ENCODE measurements at places on chromosomes 6 and 20.

DNA sequence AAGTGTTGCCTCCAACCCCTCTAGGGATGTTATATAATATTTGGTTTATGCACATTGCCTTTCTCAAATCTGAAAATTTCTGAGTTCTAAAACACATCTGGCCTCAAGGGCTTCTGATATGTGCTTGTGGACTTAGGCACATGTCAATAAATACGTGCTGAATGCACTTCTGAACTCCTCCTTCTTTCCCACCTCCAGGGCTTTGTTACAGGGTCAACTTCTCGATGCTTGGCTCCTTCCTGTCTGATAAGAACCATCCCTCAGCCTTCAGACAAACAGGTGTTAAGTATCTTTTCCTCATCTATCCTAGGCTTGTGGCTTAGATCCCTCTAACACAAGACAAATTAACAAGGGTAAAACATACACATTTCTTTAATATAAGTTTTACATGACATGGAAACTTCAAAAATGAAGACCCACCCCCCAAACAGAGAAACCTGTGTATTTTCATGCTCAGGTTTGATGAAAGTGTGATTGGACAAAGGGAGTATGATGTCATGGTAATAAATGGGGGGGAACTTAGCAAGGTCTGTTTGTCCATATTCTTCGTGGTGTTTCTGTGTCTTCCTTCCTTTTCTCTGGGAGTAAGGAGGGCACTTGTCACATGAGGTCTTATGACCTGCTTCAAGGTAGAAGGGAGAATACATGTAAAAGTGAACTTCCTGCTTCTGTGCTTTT lies 326.9 kb downstream of the CD83 start:
- no peak for DNase-seq

- DNase-seq: no peak
Measured at GRCh38 chr20:24777746-24778145, 171.3 kb upstream of the CST7 start.

GRCh38 chr20:19824861-19825260 lies 66.8 kb downstream of the RIN2 start:
- no peak for DNase-seq

DNA sequence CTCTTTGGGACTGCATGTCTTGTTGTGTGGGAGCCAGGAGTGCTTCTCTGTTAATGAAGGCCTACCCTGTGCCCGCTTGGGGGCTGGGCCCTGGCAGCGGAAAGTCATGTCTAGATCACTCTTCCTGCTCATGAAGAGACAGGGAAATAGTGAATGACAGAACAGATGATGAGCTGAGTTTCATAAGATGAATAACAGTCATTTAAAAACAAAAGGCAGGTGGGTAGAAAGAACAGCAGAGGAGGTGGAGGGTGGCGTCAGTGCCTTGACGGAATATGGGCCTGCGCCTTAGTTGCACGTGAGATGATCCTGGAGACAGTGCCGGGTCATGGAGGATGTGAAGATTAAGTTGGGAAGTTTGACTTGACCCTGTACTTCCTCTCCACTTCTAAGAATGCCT lies 85.5 kb downstream of the ARID1B start:
- DNase-seq: no peak

DNA sequence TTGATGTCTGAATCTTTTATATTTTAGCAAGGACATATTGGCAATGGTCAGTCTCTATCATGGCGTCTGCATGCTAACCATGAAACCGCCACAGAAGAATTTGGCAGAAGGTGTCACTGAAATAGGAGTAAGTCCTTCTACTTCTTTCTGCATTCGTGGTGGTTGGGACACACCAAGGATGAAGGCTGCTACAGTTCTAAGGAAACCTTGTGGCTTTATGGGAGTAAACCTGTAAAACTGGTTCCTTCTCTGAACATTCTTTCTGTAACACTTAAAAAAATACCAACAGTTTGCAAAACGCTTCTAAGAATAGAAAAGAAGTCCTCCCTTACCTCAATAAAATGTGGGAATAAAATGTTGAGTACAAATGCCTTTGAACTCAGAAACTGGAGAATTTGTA lies 195.3 kb downstream of the SLC24A3 start:
- DNase-seq: peak; percentile 1

DNA sequence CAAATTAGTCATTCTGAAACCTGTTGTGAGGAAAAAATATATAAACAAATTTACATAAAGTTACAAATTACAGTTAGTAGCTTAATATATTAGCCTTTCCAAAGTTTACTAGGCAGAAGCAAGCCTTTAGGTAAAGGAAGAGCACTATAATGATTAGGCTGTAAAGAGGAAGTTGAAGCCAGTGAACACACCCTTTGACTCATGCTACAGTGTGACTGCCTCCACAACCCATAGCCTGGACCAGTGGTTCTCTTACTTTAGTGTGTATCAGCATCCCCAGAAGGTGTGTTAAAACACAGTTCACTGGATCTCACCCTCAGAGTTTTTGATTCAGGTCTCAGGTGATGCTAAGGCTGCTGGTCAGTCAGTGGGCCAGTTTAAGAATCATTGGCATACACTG lies 91.4 kb upstream of the DEFB112 start:
- DNase-seq: no peak

DNA sequence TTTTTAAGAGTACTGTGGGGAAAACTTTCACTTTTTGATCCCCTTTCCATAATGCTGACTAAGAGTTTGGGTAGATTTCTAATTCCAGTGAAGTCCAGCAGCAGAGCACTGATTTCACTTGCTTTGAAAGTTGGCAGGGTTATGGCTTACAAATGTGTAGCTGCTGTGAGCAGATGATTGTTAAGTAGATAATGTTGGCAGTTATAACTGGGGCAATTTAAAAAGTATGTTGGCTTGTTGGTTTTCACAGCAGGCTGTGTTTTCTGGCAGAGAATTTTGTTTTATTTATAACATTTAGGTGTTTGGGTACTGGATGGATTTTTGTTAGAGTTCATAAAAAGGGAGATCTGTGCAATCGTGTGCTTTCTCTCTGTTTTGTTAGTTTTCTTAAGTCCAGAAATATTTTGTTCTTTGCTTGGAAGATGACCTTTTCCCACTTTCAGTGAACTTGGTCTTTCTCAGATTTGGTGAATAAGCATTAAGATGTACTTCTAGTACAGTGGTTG lies 31.4 kb downstream of the AFDN start:
- DNase-seq: no peak

DNA sequence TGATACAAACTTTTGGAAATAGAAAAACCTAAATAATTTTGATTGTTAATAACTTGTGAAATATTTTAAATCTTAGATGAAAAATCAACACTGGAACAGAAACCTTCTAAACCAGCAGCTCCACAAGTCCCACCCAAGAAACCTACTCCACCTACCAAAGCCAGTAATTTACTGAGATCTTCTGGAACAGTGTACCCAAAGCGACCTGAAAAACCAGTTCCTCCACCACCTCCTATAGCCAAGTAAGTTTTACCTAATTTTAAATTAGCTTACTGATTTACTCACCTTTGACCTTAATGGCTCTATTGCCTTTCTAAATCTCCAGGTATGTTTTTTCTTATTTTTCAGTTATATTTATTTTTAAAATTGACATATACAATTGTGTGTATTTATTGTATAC lies 102.6 kb upstream of the ADGRF4 start:
- DNase-seq: peak; percentile 28

- peak; percentile 25 for DNase-seq
Measured at GRCh38 chr6:142008781-142009180, 123.9 kb upstream of the GJE1 start.

GRCh38 chr20:53621482-53622246 lies 28.0 kb upstream of the ZNF217 start:
- DNase-seq: peak; percentile 90

- DNase-seq: no peak
Measured at GRCh38 chr6:96301023-96301422, 220.6 kb upstream of the UFL1 start.

DNA sequence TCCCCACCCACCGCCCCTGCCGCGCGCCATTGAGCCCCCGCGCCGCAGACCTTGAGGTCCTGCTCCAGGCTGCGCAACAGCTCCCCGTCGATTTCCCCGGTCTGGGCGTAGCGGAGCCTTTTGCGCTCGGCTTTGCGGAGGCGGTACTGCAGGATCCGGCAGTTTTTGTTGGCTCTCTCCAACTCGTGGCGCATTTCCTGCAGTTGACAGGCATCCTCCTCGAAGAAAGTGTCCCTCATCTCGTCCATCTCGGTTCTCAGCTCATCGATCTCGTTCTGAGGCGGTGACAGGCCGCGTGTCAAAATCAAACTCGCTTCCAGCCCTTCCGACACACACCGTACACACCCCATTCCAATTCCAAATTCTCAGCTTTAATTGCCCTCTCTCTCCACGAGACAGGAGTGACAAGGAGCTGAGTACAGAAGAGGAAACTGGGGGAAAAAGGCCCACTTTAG lies 4.3 kb downstream of the MTCL3 start:
- no peak for DNase-seq

- DNase-seq: no peak
Measured at GRCh38 chr6:166708460-166708859, 81.4 kb upstream of the RPS6KA2 start.

DNA sequence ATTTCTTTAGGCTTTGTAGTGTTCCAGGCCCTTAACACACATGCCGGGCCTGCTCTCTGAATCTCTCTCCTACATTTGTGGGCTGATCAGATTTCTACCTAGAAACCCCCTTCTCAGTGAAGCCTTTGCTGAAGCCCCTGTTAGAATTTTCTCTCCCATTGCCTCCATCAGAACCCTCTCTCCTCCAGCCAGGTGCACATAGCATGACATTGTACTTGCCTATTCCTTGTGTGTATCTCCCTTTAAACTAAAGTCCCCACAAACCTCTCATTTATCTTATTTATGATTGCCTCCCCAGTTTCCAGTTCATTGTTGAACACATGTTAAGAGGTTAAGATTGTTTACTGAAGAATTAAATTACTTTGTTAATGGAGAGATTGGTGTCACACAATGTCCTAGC lies 325.5 kb upstream of the CITED2 start:
- DNase-seq: no peak

GRCh38 chr6:45933855-45934254 lies 81.8 kb downstream of the CLIC5 start:
- DNase-seq: no peak

- DNase-seq: no peak
Measured at GRCh38 chr6:143679041-143679440, 1.3 kb downstream of the PHACTR2 start.

- no peak for DNase-seq
Measured at GRCh38 chr20:9306521-9306920, 207.9 kb upstream of the LAMP5 start.

DNA sequence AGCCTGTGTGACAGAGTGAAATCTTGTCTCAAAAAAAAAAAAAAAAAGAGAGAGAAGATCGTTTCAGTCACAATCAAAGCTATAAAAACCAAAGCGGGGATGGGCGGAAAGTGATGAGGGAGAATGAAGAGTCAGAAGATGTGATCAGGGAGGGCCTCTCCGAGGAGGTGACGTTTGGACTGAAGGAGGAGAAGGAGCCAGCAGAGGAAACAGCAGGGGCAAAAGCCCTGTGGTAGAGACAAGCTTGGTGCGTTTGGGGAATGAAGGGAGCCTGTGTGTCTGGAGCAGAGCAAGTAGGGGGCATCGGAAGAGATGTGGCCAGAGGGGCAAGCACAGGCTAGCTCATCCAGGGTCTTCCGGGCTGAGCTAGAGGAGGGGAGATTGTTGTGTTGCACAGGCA lies 14.5 kb upstream of the LBP start:
- DNase-seq: no peak

- DNase-seq: peak; percentile 97
Measured at GRCh38 chr6:85642774-85643536, at the start of gene SYNCRIP. Gene SYNCRIP, minus strand, starts transcription at chr6:85642886. Its CDS starts 1,447 bp downstream, at chr6:85641439.

GRCh38 chr6:18465410-18466154 lies 78.4 kb downstream of the RNF144B start:
- DNase-seq: no peak

GRCh38 chr6:78268591-78269452 lies 598.5 kb upstream of the IRAK1BP1 start:
- no peak for DNase-seq

DNA sequence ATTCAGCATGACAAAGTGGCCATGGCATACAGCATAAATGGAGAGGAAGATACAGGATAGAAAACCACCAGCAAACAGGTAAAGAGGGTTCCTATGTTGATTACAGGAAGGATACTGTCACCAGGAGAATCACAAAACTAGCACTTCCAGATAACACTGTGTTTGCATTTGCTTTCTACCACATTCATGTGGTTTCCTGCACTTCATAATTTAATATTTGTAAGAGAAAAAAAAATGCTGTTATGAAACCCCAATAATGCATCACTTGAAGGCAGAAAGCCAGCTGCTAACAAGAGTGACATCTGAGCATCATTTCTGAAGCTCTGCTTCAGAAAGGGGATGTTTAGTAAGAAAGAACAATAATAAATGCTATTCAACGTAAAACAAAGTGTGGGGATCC lies 106.6 kb downstream of the ATXN1 start:
- DNase-seq: no peak

GRCh38 chr20:38859070-38859690 lies 53.7 kb downstream of the PPP1R16B start:
- no peak for DNase-seq

- DNase-seq: no peak
Measured at GRCh38 chr6:25217302-25217701, 61.9 kb upstream of the CARMIL1 start.

GRCh38 chr6:24535210-24535609 lies 40.4 kb downstream of the ALDH5A1 start:
- DNase-seq: no peak

DNA sequence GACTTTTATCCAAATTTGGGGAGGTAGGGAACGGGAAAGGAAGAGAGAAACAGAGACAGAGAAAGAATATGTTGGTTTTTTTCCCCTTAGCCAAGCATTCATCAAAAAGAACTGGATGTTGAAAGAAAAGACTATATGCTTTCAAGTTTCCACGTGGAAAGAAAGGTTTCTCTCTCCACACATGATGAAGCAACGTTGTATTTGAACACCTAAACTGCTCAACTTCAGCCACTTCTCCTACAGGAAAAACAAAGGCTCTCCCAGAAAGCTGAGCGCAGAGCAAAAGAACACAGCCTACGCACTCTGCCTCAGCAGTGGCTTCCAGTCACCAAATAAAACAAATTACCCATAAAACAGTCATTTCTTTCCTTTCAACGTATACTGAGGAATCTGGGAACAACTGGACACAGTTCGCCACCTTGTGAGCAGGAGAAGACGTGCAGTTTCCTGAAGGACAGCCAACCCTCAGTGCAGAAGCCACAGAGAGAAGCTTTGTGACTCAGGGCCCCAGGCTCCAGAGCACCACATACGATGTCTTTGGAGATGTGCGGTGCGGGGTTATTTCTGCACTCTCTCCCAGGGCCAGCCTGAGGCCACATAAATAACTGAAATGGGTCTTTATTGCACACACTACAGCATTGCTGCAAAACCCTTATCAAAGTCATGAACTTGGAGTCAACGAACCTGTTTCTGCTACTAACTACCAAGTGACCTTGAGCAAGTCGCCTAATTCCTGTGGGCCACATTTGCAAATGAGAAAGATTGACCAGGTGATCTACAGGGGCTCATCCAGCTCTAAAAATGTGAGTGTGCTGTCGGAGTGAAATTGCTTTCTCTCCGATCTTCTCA lies 10.1 kb downstream of the IL17F start:
- peak; percentile 49 for DNase-seq
